DMS79 treated with DMSO at 0.1 percent for 48 hours (cell line): ENCODE measurements at places on chromosomes 1 and 21.

DNA sequence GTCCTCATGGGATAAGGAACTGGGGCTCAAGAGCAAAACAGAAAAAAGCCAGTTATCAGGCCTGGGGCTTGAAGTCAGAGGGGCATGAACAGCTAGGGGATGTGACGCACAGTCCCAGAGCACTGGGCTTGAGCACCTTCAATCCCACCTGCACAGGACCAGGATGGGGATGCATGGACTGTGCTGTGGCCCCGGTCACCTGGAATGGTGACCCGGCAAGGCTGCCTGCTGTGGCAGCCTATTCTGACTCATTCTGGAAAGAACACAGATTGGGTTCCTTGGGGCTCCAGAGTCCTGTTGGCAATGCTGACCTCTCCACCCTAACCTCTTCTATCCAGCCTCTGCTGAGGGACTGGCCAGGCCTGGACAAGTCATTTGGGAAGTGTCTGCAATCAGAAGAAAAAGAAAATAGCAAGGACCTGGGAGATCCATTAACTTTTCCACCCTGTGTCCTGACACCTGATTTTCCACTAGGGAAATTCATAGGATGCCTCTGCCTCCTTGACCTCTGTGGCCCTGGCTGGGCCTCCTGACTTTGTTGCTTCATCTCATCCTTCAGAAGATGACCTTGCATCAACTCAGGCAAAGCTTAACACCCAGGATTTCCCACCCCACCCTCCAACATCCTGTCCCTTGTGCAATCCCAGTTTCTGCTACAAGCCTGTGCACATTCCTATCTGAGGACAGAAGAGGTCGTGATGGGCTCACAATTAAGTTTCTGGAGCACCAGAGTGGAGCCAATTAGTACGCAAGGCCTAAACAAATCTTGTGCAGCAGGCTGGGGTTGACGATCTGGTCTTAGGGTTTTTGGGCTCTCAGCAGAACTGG lies 17.9 kb upstream of the FMOD start:
- no peak for DNase-seq

GRCh38 chr1:24100945-24101737 lies 10.8 kb downstream of the MYOM3 start:
- no peak for DNase-seq

GRCh38 chr1:230149751-230150584 lies 82.9 kb downstream of the GALNT2 start:
- peak; percentile 38 for DNase-seq

DNA sequence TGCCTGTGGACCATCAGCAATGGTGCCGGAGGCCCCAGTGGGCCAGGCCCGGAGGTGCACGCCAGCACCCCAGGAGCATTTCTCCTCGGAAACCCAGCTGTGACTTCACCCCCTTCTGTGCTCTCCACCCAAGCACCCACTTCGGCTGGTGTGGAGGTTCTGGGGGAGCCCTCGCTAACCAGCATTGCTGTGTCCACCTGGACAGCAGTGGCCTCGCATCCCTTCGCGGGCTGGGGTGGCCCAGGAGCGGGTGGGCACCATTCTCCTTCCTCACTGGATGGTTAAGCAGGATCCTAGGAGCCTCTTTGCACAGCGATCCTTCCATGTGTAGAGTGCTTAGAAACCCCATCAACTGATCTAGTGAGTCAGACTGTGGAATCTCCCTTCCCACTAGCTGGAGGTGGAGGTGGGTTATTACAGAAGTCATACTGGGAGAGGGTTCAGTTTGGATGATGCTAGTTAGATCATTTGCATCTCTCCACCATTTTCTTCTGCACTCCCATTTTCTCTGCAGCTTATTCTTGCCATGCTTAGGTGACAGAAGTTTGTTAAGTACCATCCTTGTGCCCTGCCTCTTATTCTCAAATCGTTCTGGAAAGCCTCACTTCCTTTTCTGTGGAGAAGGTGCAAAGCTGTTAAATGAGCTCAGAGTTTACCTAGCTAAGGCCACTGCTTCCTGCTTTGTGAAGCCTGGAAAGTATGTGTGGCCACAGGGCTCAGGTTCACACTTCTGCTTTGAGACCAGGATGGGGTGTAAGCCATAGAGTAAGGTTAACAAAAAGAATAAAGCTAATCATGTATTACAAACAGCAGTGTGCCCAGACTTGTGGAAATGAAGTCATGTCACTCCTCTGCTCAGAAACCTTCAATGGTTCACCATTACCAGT lies 32.3 kb downstream of the TBX19 start:
- no peak for DNase-seq

GRCh38 chr1:243268751-243269460 lies 13.1 kb downstream of the SDCCAG8 start:
- DNase-seq, result no peak

DNA sequence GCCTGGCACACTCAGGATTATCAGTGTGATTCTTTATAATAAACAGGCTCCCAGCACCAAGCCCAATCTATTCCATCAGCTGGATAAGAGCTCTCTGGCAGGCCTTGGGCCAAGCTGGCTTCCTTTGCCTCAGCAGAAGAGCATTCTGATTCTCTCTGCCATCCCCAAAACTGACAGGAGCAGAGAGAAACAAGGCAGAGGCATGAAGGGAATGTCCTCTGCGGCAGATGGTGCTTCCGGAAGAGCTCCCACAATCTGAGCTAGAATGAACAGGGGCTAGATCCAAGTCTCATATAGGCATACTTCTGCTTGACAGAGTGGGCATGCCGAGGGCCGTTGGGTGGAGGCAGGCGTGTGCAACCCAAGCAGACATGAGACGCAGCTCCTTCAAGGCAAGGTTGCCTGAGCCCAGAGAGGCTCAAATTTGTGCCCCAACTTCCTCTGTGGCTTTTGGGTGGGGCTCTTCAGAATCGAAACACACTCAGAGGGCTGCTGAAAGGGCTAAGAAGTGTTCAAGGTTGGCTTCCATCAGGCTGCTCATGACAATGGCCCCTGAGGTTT lies 4.0 kb downstream of the CAPN2 start:
- DNase-seq, result no peak

DNA sequence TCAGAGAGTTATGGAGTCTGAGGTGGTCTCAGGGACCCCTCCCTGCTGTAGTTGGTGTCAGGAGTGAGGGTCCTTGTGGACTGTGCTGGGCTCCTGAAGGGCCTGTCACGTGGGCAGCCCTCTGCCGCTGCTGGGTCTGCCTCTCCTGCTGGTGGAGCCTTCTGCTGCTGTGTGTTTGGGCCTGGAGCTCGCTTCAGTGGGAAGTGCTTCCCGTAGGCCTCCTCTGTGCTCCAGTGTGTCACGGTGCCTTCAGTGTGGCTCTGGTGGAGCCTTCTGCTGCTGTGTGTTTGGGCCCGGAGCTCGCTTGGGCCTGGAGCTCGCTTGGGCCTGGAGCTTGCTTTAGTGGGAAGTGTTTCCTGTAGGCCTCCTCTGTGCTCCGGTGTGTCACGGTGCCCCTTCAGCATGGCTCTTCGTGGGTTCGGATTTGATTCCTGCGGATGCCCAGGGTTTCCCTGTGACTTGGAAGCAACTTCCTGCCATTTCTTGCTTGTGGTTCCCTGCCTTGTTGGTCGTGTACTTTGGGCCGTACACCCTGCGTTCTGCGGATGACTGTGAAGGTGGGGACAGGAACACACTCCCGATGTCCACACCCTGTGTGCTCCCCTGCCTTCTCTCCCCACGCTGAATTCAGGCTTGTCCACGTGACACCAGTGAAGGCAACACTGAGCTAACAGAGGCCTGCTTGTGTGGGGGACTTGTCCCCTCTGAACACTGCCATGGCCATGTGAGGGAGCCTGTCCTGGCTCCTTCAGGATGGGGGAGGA lies 19.5 kb downstream of the C1orf174 start:
- DNase-seq, result no peak

DNA sequence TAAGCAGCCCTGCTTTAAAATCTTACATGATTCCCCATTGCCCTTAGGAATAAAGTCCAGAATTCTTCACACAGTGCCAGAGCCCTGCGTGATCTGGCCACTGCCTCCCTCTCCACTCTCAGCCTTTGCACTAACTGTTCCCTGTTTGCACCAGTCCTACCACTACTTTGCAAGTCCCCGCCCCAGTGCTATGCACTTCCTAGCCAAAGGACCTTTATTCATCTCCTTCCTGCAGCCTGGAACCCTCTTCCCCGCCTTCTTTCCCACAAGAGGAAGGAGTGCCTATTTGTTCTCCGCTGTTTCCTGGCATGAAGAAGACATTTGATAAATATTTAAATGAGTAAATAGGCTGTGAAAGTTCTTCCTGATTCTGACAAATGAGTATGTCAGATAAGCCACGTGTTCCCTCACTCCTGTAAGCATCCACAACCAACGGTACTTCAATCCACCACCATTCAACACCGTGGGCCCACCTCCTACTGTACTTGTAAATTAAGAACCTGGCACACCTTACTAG lies 23.9 kb downstream of the CAPN8 start:
- DNase-seq, result no peak
